ENCODE measurements at places on chromosomes 6 and 20. TPM values are rescaled to one million over a fixed set of nuclear protein-coding genes. Genes with fewer than 3 reads are reported as not detected.
A peak's percentile ranks its signal among the peaks of the same experiment; 100 is the strongest.

RAB22A gene
- total RNA-seq: 14.7 TPM

DPPA5 gene
- not detected for total RNA-seq

- H3K27me3 ChIP-seq: no peaks in the 10 kb centered on the region
- DNase-seq: no peak
- no peaks in the 10 kb centered on the region for H3K4me1 ChIP-seq
- H3K4me3 ChIP-seq: no peak overlapping the region
These were observed 9.2 kb upstream of the CPNE1 start for GRCh38 chr20:35673884-35674283.

GRCh38 chr6:77290798-77291197 lies 172.5 kb downstream of the HTR1B start:
- no peak for DNase-seq
- H3K27me3 ChIP-seq: no peaks in the 10 kb centered on the region
- H3K4me1 ChIP-seq: peaks cover 1% of the 10 kb centered on the region
- H3K4me3 ChIP-seq: no peak overlapping the region

- no peaks in the 10 kb centered on the region for H3K27me3 ChIP-seq
- H3K27ac ChIP-seq: peak overlapping the region; percentile 85
- DNase-seq: no peak
- H3K4me1 ChIP-seq: peaks cover 8% of the 10 kb centered on the region
- no peaks in the 10 kb centered on the region for H3K36me3 ChIP-seq
These were observed 1.7 kb downstream of the STX16 start for GRCh38 chr20:58652606-58653294.

DNA sequence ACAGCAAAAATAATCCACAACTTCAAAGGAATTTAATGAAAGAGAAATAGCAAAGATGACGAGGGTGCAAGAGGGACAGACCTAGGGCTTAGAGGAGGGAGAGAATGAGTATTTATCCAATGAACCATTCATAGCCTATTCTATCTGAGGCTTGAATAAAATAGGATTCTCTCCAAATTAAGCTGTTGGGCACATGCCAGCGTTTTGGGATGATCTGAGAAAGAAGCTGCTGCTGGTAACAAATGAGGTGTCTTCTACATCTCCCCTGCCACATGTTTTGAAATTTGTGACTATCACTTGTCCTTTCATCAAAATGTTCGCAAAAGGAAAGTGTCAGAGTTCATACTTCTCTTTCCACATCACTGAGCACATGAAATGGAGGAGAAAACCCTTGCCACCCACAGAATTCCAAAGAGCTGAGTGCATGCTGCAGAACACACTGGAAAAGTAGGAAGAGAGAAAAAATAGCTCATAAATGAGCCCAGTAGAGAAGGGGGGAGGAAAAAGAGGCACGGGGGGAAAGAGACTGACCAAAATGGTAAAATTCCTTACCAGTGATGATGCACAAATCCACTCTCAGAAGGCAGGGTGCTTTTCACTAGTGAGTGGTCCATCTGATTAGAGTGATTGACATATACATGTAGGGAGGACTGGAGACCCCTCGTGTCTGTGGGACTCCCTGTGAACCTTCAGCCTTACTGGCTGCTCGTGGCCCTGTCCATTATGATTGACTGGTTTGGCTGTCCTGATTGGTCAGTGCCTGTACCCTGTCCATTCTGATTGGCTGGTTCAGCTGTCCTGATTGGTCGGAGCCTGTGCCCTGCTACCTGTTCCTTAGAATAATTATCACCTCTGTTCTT lies 180.5 kb downstream of the OGFRL1 start:
- H3K27me3 ChIP-seq: no peaks in the 10 kb centered on the region
- DNase-seq: no peak
- no peaks in the 10 kb centered on the region for H3K4me1 ChIP-seq

- H3K4me1 ChIP-seq: no peaks in the 10 kb centered on the region
- H3K36me3 ChIP-seq: no peaks in the 10 kb centered on the region
- H3K27ac ChIP-seq: no peak overlapping the region
- no peaks in the 10 kb centered on the region for H3K27me3 ChIP-seq
These were observed 289.5 kb downstream of the BTBD9 start for GRCh38 chr6:38350220-38350619.

DNA sequence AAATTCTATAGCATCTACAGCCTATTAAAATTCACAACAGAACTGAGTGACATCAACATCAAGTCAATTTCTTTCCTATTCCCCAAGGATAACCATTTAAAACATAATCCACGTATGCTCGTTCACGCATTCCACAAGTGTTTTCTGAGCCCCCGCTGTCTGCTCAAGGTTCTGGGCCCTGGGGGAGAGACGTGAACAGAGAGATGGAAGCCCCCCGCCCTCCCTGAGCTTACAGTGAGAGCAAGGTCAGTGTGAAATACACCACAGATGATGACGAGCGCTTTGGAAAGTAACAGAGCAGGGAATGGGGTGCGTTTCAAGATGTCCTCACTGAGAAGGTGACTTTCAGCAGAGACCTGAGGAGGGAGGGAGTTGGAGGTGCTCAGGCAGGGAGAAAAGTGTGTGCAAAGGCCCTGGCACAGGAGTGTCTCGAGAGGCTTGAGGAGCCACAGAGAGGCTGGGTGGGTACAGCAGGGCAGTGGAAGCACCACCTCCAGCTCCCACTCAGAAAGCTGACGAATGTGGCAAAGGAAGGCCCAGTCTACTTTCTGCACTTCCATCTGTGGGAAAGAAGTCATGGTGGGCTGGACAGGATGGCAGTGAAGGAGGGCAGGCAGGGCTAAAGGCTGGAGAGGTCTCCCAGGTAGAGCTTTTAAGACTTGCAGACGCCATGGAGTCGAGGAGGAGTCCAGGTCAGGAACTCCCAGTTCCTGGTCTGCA lies 88.3 kb downstream of the DLL1 start:
- no peaks in the 10 kb centered on the region for H3K36me3 ChIP-seq
- DNase-seq: no peak
- H3K27me3 ChIP-seq: no peaks in the 10 kb centered on the region
- H3K27ac ChIP-seq: no peak overlapping the region
- no peaks in the 10 kb centered on the region for H3K4me1 ChIP-seq

- no peaks in the 10 kb centered on the region for H3K4me1 ChIP-seq
- no peaks in the 10 kb centered on the region for H3K27me3 ChIP-seq
- no peaks in the 10 kb centered on the region for H3K36me3 ChIP-seq
- no peak for DNase-seq
- no peak overlapping the region for H3K4me3 ChIP-seq
These were observed 1305.2 kb downstream of the EPHA7 start for GRCh38 chr6:92114091-92114675.

- no peak overlapping the region for H3K27ac ChIP-seq
- no peaks in the 10 kb centered on the region for H3K27me3 ChIP-seq
- no peak for DNase-seq
- no peaks in the 10 kb centered on the region for H3K4me1 ChIP-seq
- H3K4me3 ChIP-seq: no peak overlapping the region
These were observed 186.2 kb upstream of the CST7 start for GRCh38 chr20:24762791-24763350.

DNA sequence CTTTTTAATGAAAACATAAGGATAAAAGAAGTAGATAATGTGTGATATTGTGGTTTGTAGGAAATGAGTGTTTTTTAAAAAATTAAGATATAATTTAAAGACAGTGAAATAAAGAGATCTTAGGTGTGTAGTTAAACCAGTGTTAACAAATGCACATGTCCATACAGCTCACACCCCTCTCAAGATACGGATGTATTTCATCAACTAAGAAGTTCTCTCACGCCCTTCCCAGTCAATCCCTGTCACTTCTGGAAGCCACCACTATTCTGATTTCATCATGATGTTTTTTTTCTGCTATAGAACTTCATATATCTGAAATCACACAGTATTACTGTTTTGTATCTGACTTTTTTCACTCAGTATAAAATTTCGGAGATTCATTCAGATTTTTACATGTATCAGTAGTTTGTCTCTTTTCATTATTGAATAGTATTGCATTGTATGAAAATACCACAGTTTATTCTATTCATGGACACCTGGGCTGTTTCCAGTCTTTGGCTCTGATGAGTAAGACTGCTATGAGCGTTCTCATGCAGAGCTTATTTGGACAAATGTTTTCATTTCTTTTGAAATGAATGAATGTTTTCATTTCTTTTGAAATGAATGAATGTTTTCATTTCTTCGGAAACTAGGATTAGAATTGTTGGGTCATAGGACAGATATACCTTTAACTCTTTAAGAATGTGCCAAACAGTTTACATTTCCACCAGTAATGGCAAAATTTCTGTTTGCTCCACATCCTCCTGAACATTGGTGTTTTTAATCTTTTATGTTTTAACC lies 49.7 kb upstream of the ELOVL5 start:
- no peaks in the 10 kb centered on the region for H3K4me1 ChIP-seq
- H3K27ac ChIP-seq: no peak overlapping the region
- H3K4me3 ChIP-seq: no peak overlapping the region
- H3K27me3 ChIP-seq: no peaks in the 10 kb centered on the region
- DNase-seq: no peak

All from ovary (tissue), 10 donors.